Fibroblast of mammary gland (primary cell): ENCODE measurements at places on chromosomes 16 and 17.

DNA sequence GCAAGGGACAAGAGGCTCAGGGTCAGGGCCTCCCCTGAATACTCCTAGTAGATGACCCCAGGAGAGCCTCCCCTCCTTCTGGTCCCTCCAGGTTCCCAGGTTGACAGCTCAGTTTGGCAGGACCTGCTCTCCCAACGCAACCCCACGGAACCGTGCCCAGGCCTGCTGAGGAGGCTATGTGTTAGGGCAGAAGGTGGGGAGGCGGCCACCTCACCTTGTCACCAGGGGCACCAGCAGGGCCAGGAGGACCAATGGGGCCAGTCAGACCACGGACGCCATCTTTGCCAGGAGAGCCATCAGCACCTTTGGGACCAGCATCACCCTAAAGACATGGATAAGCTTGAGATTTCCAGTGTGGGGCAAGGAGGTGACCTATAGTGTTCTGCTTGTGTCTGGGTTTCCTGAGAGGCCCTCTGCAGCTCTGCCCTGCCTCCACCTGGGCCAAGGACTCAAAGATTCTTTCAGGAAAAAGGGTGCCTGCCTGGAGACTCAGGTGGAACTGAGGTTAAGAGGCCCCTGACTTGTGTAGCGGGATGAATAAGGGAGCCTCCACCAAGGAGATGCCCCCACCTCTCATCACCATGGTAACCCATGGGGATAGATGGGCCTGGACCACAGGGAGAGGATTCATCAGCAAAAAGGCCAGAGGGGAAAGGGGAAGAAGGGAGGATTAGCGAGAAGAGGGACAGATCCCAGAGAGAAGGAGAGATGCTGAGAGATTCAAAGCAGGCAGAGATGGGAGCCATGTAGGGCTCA lies 10.7 kb downstream of the COL1A1 start:
- peak; percentile 54 for DNase-seq

GRCh38 chr16:12341423-12341822 lies 364.9 kb downstream of the SNX29 start:
- DNase-seq: peak; percentile 70

GRCh38 chr17:21042458-21043295 lies at the start of gene USP22:
Gene USP22, minus strand, starts transcription at chr17:21043011. Its CDS starts 176 bp downstream, at chr17:21042835.
- no peak for DNase-seq

DNA sequence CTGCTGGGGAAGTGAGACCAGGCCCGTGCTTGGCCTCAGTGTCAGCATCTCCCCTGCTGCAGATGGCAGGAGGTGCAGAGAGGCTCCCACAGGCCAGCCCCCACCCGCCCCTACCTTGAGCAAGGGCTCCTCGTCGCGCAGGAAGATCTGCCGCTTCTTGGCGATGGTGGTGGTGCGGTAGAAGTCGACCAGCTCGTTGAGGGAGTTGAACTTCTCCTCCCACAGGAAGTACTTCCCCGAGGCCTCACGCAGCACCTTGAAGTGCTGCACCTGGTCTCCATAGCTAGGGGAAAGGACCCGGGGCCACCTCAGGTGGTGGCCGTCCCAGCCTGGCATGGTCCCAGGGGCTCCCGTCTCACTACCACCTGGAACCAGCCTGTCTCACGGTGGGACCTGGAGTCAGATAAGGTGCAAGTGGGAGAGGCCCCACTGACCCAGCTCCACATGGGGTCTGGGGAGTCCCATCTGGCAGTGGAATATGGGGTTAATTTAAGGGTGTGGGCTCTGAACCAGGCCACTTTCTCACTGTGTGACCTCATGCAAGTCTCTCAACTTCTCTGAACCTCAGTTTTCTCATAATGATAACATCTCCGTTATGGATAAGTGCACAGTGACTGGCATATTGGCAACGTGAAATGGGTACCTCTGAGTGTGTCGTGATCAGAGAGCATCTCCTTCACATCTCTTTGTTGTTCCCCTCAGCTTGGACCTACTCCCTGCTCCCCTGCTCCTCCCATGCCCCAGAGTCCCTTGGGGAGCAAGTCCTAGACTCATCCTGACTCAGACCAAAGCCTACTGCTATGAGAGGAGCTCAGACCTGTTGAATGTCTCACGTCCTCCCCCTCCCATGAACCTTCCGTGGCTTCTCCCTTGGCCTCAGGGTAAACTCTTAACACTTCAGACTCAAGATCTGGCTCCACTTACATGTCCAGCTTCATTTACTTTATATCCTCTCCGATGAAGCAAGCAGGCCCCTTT lies 19.8 kb upstream of the FAM83G start:
- DNase-seq: peak; percentile 67

GRCh38 chr16:11254913-11255736 lies 879 bp downstream of the SOCS1 start:
- peak; percentile 36 for DNase-seq

DNA sequence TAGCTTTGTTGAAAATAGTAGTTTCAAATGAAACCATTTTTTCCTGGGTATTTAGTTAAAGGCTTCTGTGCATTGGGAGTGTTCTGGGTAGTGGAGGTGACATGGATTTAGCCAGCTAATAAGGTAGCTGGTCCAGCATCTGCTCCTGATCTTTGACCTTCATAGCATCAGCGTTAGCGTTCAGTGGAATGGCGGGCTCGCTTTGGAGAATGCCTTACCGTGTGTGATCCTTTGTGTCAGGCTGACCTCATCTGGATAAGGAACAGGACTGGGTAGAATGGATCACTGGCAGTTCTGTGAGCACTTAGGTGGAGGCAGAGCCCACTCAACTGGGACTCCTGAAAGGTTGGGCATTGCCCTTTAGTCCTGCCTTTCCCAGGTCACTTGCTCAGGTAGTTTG lies 3.7 kb downstream of the SAP30BP start:
- no peak for DNase-seq
